ENCODE measurements at places on chromosomes 6 and 20.

- DNase-seq = no peak
These were observed 754.7 kb downstream of the DHX35 start for GRCh38 chr20:39716796-39717341.

DNA sequence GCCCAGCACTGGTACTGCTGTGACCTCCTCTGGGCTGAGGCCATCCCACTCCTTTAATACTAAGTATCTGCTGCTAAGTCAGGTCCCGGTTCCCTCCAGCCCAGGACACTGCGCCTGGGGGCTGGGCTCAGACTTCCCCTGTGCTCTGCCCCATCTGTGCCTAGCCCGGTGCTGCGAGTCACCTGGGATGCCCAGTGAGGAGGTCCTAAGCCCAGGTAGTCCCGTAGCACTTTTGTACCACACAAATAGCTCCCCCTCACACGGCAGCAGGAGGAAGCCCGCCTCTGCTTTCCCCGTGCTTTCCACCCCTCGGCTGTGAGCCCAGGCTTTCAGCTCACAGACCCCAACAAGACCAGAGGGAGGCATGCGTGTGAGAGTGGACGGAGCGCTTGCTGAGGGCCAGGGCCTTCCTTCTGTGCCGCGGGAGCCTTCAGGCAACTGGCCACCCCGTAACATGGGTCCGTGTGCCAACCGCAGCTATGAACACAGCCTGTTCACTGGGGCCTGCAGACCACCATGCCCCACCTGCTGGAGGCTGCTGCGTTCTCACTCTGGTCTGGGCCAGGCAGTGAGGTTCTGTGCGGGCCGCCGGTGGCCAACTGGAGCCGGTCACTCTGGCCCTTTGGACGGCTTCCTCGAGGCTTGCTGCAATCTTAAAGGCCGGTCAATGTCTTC is 79.9 kb upstream of the MPC1 start:
- DNase-seq = no peak

DNA sequence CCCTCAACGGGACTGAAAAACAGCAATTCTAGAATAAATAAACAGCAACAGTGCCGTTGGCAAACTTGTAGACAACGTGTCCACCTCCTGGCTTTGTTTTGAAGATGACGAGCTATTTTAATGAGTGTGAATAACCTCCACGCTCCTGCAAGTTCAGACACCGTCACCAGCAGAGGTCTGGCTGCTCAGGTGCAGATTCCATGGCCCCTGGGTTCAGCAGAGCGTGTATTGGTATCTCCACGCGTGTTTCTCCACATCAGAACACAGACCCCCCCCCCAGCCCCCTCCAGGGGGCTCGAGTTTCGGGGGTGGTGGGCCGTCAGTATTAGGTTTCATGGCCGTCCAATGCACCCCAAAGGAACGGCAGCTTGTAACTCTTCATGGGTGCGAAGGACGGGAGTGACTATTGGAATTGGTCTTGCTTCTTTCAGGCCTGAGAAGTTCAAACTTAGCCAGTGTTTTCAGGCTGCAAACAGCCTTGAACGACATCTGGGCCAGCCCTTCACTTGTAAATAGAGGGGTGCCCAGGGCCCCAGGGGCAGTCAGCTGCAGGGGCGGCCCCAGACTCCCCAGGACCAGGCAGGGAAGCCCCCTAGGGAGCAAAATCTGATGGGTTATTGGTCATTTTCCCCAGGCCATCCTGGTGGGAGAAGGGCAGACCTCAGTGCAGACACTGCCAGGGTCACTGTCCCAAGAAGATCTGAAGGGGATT is 308.6 kb downstream of the TAF4 start:
- no peak for DNase-seq

- DNase-seq = no peak
These were observed 78.1 kb downstream of the CFAP61 start for GRCh38 chr20:20130399-20130798.

DNA sequence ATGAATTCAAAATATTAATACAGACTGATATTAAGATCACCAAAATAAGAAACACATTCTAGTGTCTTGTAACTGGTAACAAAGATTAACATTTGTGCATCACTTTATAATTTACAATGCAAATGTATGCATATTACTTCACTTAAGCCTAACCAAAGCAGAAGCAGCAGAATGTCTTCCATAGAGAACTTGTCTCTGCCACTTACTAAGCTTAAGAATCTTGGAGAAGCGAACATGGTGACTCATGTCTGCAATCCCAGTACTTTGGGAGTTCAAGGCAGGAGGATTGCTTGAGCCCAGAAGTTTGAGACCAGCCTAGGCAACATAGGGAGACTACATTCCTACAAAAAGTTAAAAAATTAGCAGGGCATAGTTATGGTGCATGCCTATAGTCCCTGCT is 18.8 kb downstream of the AK9 start:
- DNase-seq = no peak

- DNase-seq = no peak
These were observed 46.9 kb downstream of the DLGAP4 start for GRCh38 chr20:36352843-36353553.

All from Panc1 (cell line).